Adipocyte (in vitro differentiated cells): ENCODE measurements at places on chromosomes 12 and 14.

GRCh38 chr14:81315341-81315740, 84.8 kb downstream of the STON2 start:
- no peak for DNase-seq

GRCh38 chr12:25352083-25352918, 101.6 kb upstream of the KRAS start:
- DNase-seq = peak; percentile 38

DNA sequence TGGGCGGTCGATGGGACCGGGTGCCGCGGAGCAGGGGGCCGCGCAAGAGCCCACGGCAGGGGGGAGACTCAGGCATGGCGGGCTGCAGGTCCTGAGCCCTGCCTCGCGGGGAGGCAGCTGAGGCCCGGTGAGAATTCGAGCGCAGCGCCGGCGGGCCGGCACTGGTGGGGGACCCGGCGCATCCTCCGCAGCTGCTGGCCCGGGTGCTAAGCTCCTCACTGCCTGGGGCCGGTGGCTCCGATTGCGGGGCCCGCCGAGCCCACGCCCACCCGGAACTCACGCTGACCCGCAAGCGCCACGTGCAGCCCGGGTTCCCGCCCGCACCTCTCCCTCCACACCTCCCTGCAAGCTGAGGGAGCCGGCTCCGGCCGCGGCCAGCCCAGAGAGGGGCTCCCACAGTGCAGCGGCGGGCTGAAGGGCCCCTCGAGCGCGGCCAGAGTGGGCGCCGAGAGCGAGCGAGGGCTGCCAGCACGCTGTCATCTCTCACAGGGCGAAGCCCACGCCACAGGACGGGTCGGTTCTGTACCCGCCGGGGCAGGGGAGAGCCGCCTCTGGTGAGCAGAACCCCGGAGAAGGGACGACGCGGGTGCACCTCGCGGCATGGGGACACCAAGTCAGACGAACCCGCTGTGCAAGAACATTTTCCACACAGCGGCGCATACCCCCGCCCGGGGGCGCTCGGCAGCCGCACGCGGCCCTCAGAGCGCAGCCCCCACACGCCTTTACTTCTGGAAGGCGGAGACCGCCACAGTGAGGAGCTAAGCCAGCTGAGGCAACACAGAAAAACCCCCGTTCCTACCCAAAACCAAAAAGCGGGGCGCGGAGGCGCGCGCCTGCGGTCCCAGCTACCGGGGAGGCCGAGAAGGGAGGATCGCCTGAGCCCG, 1.2 kb upstream of the SIVA1 start:
- DNase-seq = no peak

DNA sequence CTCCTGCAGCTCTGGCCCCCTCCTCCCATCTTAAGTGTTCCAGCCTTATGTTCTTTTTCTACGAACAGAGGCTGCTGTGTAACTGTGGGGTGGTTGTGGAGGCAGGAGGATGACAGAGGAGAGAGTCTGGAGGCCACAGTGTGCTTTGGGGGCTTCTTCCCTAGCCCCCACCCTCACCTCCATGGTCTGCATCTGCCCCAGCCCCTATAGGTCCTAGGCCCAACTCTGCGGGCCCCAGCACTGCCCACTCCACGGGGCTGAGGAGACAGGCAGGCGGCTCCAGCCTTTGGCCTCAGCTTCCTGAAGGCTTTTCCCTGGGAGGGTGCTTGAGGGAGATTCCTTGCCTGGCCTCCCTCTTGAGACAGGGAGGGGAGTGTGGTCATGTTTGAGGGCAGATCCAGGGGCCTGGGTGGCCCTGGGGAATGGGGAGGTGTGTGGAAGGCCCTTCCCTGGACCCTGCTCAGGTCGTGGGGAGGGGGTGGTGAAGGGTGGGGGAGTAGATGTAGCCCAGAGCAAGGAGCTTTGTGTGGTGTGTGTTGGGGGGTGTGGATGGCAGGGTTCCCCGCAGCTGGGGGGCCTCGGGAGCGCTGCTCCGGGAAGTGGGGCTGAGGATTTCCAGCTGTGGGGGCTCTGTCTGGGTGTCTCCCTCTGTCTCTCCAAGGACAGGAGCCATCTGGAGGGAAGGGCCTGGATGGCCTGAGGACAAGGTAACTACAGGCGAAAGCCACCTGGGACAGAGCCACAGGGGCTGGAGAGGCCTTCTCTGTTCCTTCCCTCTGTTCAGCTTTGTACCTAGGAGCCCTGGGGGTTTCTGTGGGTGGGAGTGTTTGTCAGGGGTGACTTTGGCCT, 1.1 kb downstream of the SMIM41 start:
- no peak for DNase-seq

DNA sequence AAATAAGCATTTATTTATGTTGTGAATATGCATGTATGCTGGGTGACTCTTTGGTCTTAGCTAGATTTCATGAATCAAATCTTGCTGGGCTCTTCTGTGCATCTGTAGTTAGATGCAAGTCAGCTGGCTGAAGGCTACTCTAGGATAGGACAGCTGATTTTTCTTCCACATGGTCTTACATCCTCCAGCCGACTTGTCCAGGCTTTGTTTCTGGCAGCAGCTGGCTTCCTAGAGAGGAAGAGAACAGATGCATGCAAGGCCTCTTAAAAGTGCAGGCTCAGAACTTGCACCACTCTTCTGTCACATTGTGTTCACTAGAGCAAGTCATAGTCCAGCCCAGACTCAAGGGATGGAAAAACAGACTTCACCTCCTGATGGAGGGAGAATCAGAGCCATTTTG, 435.4 kb upstream of the STXBP6 start:
- no peak for DNase-seq

DNA sequence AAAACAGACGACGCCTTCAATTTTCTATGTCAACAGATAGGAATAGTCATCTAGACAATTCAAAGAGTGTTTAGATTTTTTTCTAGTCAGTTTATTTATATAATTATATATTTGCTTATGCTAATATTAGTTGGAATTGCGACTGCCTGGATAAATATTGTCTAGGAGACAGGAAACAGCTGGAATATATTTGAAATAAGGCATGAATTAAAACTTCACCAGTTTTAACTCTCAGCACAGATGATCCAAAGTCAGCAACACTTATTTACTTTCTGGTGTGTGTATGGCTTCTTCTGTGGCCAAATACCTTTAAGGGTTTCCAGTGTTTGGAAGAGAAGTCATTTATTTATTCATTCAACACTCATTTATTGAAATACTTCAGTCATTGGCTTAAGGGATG, 1215.4 kb upstream of the USP15 start:
- no peak for DNase-seq
